ENCODE measurements at places on chromosomes 13 and 19. TPM values are rescaled to one million over a fixed set of nuclear protein-coding genes. Genes with fewer than 3 reads are reported as not detected.

- DNase-seq, result no peak
Measured at GRCh38 chr13:109345433-109345941, 440.9 kb downstream of the IRS2 start.

- DNase-seq, result no peak
Measured at GRCh38 chr13:27853335-27853734, 61.1 kb downstream of the GSX1 start.

Gene RXFP2
- 1.0 TPM for polyA plus RNA-seq

Gene CGB2
- not detected for polyA plus RNA-seq

Gene LILRA1
- polyA plus RNA-seq, result 0.70 TPM

- peak; percentile 18 for DNase-seq
Measured at GRCh38 chr13:74662905-74663304, 528.7 kb upstream of the KLF12 start.

Data from left renal pelvis (tissue), 4 donors.